LHCN-M2 (cell line): ENCODE measurements at places on chromosomes 11 and 22. TPM values are rescaled to one million over a fixed set of nuclear protein-coding genes. Genes with fewer than 3 reads are reported as not detected.

MUC6 gene
- not detected in 2 replicates for total RNA-seq

MUC5B gene
- total RNA-seq, result not detected in 2 replicates

PTPN5 gene
- not detected in 2 replicates for total RNA-seq

PATE2 gene
- total RNA-seq, result not detected in 2 replicates

ANO5 gene
- total RNA-seq, result not detected in 2 replicates

SYT9 gene
- total RNA-seq, result not detected in 2 replicates

OR8G5 gene
- total RNA-seq, result not detected in 2 replicates

TRIM49D2 gene
- not detected in 2 replicates for total RNA-seq

CACNA1I gene
- total RNA-seq, result not detected in 2 replicates

OR2AT4 gene
- total RNA-seq, result not detected in 2 replicates

OR5P2 gene
- not detected in 2 replicates for total RNA-seq

GLYATL1 gene
- 0.69 and 0.96 TPM in 2 replicates for total RNA-seq

OR8B4 gene
- total RNA-seq, result not detected in 2 replicates

C22orf42 gene
- not detected in 2 replicates for total RNA-seq

SCO2 gene
- total RNA-seq, result 7.4 and 7.7 TPM in 2 replicates

FXYD6 gene
- total RNA-seq, result 0.19 and 0.34 TPM in 2 replicates

MRGPRF gene
- total RNA-seq, result 0.38 and 0.63 TPM in 2 replicates

CALCA gene
- total RNA-seq, result not detected in 2 replicates

GAL gene
- not detected in 2 replicates for total RNA-seq

ANO9 gene
- not detected in 2 replicates for total RNA-seq

DGCR6 gene
- 0.23 and 2.1 TPM in 2 replicates for total RNA-seq

IGLL1 gene
- total RNA-seq, result not detected in 2 replicates

TSPO gene
- total RNA-seq, result 604 and 688 TPM in 2 replicates

CRYBA4 gene
- total RNA-seq, result not detected in 2 replicates

TRIM22 gene
- total RNA-seq, result 71.6 and 90.5 TPM in 2 replicates

C11orf87 gene
- total RNA-seq, result not detected in 2 replicates

WNT7B gene
- 0.13 TPM in 1 of 2 replicates, not detected in the other for total RNA-seq

INTS4 gene
- 28.0 and 38.7 TPM in 2 replicates for total RNA-seq

MICAL3 gene
- total RNA-seq, result 18.5 and 21.0 TPM in 2 replicates

SPTBN2 gene
- 0.06 and 0.57 TPM in 2 replicates for total RNA-seq

VPREB1 gene
- total RNA-seq, result not detected in 2 replicates

MTCH2 gene
- 142 and 143 TPM in 2 replicates for total RNA-seq

SCGB1A1 gene
- not detected in 2 replicates for total RNA-seq

OR5B21 gene
- total RNA-seq, result not detected in 2 replicates

KCNQ1OT1 gene
- 0.57 and 0.64 TPM in 2 replicates for total RNA-seq
